ENCODE measurements at places on chromosomes 11 and 22.
A peak's percentile ranks its signal among the peaks of the same experiment; 100 is the strongest.

DNA sequence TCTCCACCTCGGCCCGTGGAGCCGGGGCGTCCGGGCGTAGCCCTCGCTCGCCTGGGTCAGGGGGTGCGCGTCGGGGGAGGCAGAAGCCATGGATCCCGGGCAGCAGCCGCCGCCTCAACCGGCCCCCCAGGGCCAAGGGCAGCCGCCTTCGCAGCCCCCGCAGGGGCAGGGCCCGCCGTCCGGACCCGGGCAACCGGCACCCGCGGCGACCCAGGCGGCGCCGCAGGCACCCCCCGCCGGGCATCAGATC, 439 bp downstream of the YAP1 start:
- DNase-seq = no peak

DNA sequence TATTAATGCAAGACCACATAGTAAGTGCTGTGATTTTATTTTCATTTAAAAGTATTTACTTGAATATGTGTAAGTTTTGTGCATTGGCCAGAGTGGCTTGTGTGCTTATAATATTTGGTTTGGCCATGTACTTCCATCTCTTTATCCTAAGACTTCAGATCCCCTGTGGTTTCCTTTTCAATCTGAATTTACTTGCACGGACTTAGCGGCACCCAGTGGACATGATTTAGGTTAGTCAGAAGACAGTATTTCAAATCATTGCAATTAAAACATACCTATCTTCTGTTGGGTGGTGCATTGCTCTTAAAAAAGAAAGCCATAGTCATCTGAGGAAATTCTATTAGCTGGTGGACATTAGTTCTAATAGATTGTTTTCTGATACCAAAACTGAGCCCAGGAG, 30.7 kb downstream of the PIWIL4 start:
- DNase-seq = no peak

- DNase-seq = no peak
Measured at GRCh38 chr11:46210133-46210636, 67.3 kb upstream of the CREB3L1 start.

GRCh38 chr11:1008001-1008802, 28.3 kb downstream of the MUC6 start:
- no peak for DNase-seq

- DNase-seq = no peak
Measured at GRCh38 chr22:32389685-32390084, 22.4 kb downstream of the RTCB start.

DNA sequence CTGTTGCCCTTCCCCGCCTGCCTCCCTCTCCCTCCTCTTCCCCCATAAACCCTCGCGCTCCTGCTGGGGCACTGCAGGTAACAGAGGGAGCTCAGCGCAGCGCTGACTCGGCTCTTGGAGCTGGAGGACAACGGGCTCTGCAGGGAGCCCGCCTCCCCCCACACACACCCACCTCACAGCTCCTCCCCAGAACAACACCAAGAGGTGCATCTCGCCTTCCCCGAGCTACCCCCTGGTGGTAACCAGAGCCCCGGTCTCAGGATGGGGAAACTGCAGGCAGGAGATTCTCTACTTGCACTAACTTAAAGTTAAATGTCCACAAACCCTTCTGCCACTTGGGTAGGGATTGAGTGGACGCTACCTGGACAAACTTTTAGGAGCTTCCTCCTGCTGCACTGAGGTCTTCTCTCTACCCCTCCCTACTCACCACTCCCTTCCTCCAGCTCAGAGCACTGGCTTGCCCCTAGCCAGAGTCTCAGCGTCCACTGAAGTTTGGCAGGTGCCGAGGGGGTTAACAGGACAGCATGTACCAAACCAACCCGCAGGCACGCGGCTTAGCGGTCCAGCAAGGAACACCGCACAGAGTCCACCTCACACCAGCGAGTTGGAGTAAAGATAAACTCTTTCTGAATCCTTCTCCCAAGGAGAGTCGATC, 4.0 kb upstream of the SCN4B start:
- DNase-seq = no peak

DNA sequence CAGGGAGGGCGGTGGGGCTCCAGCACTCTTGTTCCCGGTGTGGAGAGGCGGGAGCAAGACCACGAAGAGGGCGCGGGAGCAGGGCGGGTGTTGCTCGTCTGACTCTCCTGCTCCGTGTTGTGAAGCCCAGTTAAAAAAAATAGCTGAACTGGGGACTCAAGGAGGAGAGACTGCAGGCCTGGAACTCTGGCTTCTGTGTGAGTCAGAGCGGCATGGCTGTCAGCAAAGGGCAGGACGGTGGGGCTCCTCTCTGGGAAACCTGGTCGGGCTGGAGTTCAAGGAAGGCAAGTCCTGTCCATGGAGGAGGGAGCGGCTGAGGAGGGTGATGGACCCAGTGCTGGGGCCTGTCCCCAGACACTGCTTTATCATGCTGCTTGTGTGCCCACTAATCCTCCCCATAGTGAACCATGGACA, 152.3 kb downstream of the FEZ1 start:
- DNase-seq = peak; percentile 71

DNA sequence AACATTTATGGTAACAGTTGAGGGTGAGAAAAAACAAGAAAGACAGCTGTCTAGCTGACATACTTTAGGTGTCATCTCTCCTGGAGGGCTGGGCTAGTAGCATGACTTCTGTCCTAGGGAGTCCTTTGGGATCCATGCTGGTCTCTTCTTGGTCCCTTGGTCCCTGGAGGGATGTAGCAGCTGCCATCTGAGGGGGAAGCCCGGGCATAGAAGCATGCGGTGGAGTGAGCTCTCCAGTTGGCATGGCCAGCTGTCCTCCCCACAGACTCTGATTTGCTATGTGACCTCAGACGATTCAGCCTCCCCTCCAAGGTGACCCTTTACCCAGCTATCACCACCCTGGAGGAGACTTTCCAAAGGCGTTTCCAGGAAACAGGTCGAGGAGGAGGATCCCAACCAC, 28.7 kb downstream of the POU2F3 start:
- no peak for DNase-seq

DNA sequence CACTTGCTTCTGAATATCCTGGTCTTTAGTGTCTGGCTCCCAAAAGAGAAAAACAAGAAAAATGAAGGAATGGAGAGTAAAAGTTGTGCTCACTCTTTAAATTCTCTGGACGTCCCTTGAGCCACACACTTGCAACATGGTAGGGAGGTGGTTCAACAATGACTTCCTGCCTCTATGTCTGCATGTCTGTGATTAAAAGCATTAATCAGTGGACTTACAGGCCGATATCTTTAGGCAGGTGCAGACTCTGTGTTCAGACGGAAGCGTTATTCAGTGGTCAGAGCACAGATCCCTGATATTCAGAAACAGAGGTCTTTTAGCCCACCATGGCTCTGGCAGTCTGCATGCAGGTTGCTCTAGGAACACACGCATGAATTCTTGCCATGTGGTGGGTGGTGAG, 1920.0 kb upstream of the RAG2 start:
- no peak for DNase-seq

All from foreskin melanocyte (primary cell).